ENCODE measurements at places on chromosomes 2 and 18.

GRCh38 chr2:76295762-76296161 is 585.0 kb upstream of the GCFC2 start:
- DNase-seq, result no peak

DNA sequence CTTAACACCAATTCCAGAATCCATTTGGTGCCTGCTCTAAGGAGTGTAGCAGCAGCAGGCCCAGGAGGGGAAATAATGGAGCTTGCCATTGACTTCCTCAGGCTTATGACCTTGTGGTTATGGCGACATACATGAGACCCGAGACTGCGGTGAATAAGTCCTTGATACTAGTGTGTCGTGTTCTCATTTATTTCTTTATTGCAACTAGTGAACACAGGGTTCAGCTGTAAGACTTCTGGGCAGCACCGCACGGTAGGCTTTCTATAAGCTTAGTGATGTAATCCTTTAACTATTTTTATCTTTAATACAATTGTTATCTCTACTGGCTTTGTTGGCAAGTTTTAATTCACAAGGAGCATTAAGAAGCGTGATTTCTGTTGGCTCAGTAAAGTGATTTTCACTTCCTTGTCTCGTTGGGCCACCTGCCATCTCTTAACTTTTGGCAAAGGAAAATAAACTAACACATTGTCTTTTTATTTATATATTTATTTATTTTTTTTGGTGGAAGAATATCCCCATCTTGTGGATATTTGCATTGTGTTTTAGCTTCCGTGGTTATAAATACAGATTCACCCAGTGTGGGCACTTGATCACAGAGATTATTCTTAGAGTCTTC is 139.8 kb downstream of the LTBP1 start:
- no peak for DNase-seq

- DNase-seq, result no peak
Measured at GRCh38 chr2:191679818-191680600, 2.1 kb downstream of the NABP1 start.

- DNase-seq, result no peak
Measured at GRCh38 chr2:14745288-14746076, 113.0 kb downstream of the LRATD1 start.

- peak; percentile 60 for DNase-seq
Measured at GRCh38 chr18:34976899-34977837, 64.0 kb upstream of the MAPRE2 start.

GRCh38 chr2:43465234-43465633 is 130.6 kb downstream of the THADA start:
- no peak for DNase-seq

GRCh38 chr2:118388771-118389170 is 300.5 kb downstream of the INSIG2 start:
- no peak for DNase-seq

- no peak for DNase-seq
Measured at GRCh38 chr2:45190481-45190942, 181.3 kb upstream of the SIX2 start.

DNA sequence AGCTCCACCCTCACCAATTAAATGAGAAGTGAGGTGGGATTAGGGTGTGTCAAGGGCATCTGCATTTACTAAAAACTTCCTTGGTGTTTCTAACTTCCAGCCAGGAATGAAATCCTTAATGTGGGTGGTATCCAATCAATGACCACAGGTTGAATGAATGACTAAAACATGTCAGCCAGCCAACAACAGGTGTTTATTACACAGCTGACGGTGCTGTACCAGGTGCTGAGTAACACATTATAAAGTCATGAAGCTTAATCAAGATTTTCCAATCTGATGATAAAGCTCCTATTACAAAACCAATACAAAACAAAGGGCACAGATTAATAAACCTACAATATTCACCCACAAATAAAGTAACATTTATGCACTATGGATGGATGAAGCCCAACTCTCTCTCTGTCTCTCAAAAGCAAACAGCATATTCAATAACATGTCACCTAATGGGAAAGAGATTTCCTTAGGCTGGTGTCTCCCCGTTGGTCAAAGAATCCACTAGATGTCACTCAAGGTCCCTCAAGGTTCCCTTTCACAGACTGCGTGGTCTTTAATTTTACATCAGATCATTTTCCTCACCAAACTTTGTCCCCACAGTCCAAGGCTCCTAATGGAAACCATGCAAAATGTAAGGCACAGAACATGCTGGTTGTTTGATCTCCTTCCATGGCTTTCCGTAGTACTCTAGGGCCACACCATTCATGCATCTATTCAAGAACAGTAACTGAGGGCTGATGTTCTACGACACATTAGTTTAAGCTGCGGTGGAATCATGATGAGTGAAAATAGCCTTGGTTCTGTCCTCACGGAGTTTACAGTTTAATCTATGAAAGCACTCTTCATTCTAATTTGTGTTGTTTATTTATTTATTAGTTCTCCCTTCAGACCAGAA is 6.4 kb upstream of the PTPN4 start:
- DNase-seq, result no peak

DNA sequence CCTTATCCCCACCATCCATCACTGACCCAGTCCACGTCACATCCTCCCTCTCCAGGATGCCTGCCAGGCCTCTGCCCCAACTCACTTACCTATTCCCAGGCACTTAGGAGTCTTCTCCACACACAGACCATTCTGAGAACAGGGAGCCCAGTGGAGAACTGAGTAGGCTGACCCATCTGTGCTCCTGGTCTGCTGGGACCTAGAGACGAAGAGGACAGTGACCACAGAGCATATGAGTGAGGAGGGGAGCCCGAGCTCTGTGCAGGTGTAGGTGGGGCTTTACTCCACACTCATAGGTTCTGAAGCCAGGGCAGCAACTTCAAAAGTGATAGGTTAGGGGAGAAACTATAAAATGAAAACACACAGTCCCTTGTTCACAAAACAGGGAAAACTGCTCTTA is 130.0 kb downstream of the NDUFA10 start:
- no peak for DNase-seq

- no peak for DNase-seq
Measured at GRCh38 chr2:172725746-172726145, 9.9 kb upstream of the RAPGEF4 start.

GRCh38 chr2:233819884-233820773 is 34.2 kb downstream of the HJURP start:
- DNase-seq, result no peak

DNA sequence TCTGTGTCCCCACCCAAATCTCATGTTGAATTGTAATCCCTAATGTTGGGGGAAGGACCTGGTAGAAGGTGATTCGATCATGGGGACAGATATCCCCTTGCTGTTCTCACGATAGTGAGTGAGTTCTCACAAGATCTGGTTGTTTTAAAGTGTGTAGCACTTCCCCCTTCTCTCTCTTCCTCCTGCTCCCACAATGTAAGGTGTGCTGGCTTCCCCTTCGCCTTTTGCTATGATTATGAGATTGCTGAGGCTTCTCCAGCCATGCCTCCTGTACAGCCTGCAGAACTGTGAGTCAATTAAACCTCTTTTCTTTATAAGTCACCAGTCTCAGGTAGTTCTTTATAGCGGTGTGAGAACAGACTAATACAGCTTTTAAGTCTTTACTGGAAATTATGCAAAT is 193.3 kb upstream of the RBBP8 start:
- DNase-seq, result no peak

DNA sequence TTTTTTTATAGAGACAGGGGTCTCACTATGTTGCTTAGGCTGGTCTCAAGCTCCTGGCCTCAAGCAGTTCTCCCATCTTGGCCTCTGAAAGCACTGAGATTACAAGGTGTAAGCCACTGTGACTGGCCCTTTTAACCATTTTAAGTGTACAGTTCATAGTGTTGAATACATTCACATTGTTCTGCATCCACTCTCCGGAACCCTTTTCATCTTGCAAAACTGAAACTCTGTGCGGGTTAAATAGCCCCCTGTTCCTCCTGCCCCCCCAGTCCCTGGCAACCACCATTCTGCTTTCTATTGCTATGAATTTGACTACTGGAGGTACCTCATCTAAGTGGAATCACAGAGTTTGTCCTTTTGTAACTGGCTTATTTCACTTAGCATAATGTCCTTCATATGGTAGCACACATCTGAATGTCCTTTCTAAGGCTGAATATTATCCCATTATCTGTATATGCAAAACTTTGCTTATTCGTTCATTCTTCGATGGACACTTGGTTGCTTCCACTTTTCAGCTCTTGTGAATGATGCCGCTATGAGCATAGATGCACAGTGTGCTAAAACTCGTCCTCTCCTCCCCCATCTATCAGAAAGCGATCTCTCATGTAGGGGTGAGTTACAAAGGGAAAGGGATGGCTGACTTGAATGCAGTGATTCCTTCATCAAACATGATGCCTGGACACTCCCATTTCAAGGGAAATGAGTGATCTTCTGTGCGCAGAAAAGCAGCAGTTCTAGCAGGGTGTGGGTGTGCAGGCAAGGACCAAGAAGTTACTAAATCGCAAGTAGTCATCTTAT is 30.2 kb downstream of the CABLES1 start:
- DNase-seq, result no peak

GRCh38 chr18:3411854-3412268 is 38.1 kb upstream of the TGIF1 start:
- peak; percentile 14 for DNase-seq

GRCh38 chr2:68700560-68700959 is 34.1 kb upstream of the ARHGAP25 start:
- no peak for DNase-seq

- no peak for DNase-seq
Measured at GRCh38 chr2:63755965-63756364, 85.7 kb upstream of the UGP2 start.

GRCh38 chr18:12776821-12777471 is 74.1 kb downstream of the PSMG2 start:
- no peak for DNase-seq

DNA sequence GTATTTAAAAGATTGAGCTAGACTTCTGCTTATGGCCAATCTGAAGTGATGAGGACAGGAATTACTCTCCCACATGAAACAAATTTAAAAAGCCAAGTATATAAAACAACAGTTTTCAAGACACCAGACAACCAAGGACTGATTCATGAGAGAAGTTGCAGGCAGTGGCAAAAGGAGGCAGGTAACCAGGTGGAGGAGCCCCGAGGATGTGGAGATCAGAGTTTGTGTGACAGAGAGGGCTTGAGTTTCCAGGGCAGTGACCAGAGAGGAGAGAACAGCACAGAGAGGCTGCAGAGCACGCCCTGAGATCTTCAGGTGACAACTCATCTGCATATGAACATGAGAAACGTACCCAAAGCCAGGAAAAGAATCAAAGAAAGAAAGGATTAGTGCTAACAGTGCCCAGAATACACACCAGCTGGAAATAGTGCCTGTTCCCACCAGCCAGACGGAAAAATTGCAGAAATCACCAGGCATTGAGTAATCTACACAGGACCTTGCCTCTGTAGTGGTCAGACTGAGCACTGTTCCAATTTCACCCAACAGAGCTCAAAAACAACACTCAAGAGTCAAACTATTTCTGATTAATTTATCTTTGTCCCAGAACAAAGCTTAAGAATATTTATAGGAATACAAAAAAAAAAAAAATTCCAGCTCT is 173.1 kb downstream of the SEPTIN10 start:
- no peak for DNase-seq

DNA sequence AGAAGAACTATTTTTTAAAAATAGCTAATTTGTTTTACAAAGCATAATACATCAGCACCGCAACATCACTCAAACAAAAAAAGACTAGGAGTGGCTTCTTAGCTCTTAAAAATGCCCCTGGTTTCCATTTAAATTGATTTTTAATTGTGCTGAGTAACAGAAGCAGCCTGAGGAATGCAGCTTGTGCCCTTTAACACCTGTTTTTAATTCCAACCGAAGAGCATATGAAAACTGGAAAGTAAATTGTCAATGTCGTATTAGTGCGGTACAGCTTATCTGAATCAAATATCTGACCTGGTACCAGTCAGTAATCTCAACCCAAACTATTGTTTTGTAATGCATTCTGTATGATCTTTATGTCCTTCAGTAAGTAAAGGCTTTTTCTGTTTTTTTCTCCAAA is 13.2 kb upstream of the CD302 start:
- no peak for DNase-seq

GRCh38 chr2:54927085-54927750 is 123.0 kb downstream of the RTN4 start:
- no peak for DNase-seq

GRCh38 chr2:163970058-163970813 is 234.4 kb upstream of the FIGN start:
- no peak for DNase-seq

GRCh38 chr2:189997016-189997415 is 65.5 kb downstream of the MSTN start:
- DNase-seq, result no peak

DNA sequence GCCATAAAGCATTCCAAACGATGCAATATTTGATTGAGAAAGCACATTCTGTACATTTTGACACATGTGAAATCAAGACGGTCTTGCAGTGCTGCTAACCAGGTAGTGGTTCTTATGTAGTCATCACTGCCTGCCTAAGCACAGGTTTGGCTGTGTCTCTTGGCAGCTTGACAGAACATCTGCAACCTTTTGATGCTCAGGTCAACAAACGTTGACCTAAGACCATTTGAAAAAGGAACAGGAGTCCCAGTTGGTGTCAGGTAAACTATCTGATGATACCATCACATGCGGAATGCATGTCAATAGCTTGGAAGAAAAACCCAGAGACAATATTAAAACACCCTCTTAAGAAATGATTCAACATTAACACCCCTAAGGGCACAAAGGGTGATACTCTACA is 80.7 kb downstream of the L3MBTL4 start:
- no peak for DNase-seq

DNA sequence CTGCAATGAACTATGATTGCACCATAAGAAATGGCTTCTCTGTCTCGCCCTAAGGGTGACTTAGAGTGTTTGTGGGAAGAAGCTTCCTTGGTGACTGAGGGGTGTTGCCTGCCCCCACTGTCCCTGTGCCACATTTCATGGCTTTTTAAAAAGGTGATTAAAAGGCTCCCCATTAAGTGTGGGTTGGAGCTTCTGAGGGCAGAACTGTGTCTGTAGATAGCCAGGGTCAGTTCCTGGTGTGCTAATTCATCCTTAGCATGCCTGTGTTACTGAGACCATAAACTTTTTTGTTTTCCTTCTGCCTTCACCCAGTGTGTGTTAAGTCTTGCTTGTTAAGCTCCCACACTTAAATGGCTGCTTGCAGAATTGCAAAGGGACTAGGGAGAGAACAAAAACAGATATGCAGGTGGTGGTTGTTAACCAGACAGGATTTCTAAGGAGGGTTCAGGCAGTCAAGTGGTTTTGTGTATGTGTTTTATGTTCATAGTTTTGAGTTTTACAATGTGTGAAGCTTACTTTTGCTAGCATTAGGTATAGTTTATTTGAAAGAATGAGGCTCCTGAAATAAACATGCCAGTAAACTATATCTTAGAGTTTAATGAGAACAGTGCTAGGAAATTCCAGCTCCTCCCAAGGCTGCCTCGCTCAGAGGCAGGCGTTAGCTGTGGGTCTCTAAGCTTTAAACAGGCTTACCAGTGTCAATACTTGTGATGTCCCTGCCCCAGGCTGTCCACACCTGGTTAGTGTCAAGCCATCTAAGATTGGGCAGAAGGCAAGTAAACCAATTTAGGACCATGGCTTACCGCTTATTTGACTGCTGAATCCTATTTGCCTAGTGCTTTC is 14.5 kb downstream of the CERS6 start:
- DNase-seq, result no peak

- no peak for DNase-seq
Measured at GRCh38 chr2:226508683-226509082, 290.9 kb downstream of the IRS1 start.

All from activated T-helper 1 cell treated with Interleukin-2 at 50 U/mL for 16 hours (primary cell).